ENCODE measurements at places on chromosomes 3 and 15.

DNA sequence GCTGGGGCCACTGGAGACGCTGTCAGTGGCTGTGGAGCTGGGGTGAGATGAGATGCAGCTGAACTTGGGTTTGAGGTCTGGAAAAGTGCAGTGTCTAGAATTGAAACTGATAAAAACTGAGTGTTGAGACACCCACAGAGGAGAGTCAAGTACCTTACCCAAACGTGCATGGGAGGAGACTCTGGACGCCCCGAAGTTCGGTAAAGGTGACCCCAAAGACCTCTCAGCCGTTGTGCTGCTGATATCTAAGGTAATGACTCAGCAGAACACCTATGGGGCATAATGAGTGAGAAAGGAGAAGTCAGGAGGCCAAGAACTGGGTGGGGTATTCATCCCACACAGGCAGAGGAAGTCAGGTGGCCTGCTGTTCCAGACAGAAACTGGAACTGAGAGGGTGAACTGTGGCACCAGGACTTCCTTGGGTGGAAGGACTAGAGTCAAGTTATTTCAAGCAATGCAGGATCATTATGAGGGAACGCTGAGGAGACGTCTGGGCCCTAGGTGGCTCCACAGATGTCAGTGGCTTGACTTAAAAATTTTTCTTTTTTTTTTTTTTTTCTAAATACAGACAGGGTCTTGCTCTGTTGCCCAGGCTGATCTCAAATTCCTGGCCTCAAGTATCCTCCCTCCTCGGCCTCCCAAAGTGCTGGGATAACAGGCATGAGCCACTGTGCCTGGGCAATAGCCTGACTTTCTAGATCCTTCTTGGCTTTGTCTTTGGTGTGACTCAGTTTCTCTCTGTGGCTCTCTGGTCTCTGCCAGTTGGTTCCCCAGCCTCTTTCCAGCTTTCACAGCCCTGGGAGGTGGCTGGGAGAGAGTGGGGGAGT lies 67.6 kb upstream of the GCNT3 start:
- DNase-seq, result no peak

DNA sequence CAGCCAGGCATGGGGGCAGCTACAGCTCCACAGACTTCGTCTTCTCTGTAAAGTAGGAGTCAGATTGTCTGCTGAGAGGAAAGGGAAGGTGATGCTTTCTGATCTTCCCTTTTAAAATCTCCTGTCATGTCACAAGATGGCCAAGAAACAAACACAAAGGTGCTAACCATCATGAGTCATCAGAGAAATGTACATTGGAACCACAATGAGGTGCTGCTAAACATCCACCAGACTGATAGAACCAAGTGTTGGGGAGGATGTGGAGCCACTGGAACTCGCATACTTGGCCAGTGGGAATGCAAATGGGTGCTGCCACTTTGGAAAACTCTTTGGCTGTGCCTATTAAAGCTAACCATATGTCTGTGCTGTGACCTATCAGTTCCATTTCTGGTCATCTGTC lies 268.8 kb downstream of the SLCO3A1 start:
- DNase-seq, result no peak

DNA sequence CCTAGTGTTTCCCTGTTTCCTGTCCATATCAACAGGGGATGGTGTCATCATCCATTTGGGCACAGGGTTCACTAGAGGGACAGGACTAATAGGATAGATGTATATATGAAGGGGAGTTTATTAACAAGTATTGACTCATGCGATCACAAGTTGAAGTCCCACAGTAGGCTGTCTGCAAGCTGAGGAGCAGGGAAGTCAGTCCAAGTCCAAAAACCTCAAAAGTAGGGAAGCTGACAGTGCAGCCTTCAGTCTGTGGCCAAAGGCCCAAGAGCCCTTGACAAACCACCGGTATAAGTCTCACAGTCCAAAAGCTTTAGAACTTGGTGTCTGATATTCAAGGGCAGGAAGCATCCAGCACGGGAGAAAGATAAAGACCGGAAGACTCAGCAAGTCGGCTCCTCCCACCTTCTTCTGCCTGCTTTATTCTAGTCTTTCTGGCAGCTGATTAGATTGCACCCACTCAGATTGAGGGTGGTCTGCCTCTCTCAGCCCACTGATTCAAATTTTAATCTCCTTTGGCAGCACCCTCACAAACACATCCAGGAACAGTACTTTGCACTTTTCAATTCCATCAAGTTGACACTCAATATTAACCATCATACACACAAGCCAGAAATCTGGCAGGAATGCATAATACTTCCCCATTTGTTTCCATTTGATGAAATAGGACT lies 43.4 kb downstream of the CD200 start:
- DNase-seq, result no peak

DNA sequence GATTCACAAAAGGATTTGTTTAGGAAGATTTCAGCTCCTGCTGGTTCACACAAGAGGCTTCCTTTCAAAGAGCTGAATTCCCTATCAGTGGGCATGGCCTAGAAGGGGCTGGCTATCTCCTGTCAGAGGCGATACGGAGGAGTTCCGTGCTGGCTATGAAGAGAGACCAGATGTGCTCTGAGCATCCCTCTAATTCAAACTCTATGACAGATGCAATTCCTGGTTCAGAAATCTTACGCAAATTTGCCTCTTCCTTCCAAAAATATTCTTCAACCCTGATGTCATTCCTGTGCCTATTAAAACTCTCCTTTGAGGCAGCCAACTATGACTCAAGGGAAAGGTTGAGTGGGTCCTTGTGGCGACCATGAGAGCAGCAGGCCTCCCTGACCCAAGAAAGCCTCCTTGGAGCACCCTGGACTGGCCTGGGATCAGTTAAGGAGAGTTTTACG lies 139.3 kb upstream of the HES1 start:
- no peak for DNase-seq

DNA sequence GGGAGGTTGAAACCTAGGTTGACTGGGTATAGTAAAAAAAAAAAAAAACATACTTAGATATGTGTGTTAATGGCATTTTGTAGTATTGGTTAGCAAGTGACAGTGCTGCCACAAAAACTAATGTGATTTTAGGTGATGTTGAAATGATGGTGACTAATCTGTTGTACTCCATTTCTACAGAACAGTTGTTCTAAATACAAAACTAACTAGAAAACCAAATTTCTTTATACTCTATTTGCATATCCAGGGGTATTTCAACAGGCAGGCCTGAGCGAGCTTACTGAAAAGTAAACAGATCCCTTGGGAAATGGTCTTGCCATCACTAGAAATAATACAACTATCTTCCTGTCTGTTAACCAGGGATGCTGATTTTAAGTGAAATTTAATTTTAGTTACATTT lies 20.5 kb downstream of the TSC22D2 start:
- DNase-seq, result no peak

All from tibial artery (tissue), 4 donors.